ENCODE measurements at places on chromosomes 3 and 15. TPM values are rescaled to one million over a fixed set of nuclear protein-coding genes. Genes with fewer than 3 reads are reported as not detected.

GOLGA8S gene
- total RNA-seq = 0.18 TPM

SMARCC1 gene
- 30.1 TPM for total RNA-seq

CADPS gene
- not detected for total RNA-seq

FMN1 gene
- 0.38 TPM for total RNA-seq

CD47 gene
- total RNA-seq = 37.8 TPM

HYAL3 gene
- total RNA-seq = 9.9 TPM

EIF2A gene
- 83.6 TPM for total RNA-seq

PP2D1 gene
- not detected for total RNA-seq
